ENCODE measurements at places on chromosomes 11 and 22.

DNA sequence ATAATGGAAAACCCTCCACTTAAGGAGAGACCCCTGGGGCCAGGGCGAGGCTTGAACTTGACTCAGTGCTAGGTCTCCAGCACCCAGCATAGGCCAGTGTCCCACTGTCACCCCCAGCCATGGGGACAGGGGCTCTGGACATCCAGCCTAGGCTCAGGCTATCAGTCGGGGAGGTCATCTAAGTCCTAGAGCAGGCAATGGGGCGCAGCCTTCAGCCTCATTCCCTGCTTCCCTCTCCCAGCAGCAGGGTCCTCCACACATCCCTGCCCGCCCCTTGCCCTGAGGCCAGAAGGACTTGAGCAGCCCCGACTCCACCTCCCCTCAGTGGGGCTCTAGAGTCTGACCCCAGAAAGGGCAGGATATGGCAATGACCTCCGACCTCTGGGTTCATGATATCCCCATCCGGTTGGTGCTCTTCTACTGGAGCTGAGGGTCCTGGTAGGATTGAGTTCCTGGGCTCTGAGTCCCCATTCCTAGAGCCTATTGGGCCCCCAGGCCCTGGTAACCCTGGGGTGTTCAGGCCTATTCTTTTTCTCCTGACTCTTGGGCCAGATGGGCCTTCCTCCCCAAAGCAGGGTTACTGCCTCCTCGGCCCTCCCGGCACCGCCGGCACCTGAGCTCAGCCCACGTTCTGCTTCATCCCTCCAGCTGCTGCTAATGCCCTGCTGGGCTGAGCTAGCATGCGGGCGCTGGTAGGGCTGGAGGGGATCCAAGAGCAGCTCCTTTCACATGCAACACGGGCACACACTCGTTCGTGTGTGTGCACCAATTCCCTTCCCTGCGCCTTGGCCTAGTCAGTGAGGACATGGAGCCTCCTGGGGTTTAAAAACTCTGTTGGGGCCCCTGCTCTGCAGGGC is 4.4 kb downstream of the CST6 start:
- no peak for DNase-seq

- no peak for DNase-seq
Observed at GRCh38 chr22:45491841-45492240, 10.8 kb upstream of the FBLN1 start.

DNA sequence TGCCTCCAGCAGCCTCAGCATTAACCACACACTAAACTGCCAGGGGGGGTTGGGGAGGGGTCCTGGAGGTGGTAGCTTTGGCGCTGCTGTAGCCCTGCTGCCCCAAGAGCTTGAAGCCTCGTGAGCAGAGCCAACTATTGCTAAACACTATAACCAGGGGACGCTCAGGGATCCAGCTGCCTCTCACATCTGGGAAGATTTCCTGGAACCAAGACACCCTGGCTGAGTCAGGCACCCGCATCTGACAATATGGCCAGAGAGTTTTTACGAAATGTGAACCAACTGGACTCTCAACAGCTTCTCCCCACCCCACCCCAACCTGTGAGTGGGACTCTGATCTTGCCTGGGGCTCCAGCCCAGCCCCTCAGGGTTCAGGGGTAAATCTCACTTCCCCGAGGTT is 14.3 kb downstream of the C1QTNF6 start:
- DNase-seq = no peak

DNA sequence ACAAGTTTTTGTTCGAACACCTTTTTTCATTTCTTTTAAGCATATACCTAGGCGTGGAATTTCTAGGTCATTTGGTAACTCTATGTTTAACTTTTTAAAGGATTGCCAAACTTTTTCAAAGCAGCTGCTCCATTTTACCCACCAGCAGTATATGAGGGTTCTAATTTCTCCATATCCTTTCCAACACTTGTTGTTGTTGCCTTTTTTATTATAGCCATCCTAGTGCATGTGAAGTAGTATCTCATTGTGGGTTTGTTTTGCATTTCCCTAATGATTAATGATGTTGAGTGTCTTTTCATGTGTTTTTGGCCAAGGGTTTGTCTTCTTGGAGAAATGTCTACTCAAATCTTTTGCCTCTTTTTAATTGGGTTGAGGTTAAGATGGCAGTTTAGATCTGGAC is 24.5 kb downstream of the CSTPP1 start:
- DNase-seq = no peak

DNA sequence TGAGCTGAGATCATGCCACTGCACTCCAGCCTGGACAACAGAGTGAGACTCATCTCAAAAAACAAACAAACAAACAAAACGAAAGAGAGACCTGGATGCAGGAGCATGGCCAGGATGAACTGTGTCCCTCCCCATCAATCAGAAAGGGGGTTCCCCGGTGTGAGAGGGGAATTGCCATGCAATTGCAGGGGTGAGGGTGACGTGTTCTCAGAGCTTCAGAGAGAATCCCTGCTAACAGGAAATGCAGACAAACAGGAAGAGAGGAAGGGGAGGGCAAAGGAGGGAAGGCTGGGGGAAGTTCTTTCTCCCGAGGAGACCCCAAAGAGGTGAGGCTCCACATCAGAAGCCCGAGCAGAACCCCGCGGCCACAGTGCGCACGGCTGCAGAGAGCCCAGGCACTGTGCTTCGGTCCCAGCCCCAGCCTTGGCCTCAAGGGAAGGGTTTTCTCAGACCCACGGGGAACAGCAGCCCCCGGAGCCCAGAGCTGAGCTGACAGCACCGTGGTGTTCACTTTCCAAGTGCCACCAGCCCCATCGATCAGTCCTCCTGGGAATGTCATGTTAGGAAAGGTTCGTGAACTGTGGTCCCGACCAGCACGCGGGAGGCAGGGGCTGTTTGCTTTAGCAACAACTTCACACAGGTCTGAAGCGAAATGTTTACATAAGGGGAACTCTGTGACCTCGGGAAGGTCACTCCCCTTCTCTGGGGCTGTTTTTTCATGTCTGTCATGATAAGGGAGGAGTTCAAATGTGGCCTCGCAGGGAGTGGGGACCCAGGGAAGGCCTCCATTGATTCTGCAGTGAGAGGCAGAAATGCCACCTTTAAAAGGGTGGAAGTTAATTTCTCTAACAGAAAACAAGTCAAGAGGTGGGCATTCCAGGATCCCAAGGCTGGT is 108.0 kb upstream of the ANO1 start:
- no peak for DNase-seq

- DNase-seq = no peak
Observed at GRCh38 chr11:76604081-76604625, 66.4 kb downstream of the LRRC32 start.

- no peak for DNase-seq
Observed at GRCh38 chr11:76859708-76860227, 950 bp upstream of the ACER3 start.

DNA sequence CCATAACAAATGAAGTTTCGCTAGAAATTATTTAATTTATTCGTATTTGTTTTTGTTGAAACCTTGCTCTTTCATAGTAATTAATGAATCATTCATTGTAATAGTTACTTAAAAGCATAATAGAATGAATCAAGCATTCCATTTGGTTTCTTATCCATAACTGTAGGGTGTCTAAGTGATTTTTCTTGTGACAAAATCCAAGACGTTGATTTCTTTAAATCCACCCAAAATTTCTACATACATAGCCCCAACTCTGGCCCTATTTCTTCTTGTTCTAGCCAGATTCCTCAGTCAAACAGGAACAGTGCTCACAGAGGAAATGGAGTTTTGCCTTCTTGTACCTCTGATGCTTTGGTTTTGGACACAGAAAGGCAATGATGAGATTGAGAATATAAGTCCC is 25.5 kb downstream of the UBASH3B start:
- DNase-seq = no peak

- no peak for DNase-seq
Observed at GRCh38 chr11:120052196-120052775, 85.6 kb downstream of the TRIM29 start.

GRCh38 chr11:31767685-31768084 is 43.4 kb downstream of the PAX6 start:
- DNase-seq = no peak

DNA sequence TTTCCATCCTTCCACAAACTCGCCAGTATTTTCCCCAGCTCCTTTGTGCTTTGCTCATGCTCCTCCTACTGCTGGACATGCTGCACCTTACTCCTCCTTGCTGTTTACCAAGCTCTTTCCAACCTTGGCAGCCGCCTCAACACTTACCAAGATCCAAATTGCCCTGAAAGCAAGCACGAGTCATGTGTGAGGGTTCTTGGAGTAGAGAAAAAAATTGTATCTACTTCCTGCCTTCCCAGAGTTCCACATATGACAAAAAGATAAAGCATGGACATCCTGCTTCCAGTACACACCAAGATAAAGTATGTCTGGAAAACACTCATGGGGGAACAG is 767.5 kb downstream of the NTM start:
- DNase-seq = no peak

DNA sequence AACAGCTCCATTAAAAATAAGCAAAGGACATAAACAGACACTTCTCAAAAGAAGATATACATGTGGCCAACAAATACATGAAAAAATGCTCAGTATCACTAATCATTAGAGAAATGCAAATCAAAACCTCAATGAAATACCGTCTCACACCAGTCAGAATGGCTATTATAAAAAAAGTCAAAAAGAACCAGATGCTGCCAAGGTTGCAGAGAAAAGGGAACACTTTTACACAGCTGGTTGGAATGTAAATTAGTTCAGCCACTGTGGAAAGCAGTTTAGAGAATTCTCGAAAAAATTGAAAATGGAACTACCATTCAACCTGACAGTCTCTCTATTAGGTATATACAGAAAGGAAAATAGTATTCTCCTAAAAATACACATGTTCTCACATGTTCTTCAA is 102.4 kb upstream of the FIBIN start:
- DNase-seq = no peak

DNA sequence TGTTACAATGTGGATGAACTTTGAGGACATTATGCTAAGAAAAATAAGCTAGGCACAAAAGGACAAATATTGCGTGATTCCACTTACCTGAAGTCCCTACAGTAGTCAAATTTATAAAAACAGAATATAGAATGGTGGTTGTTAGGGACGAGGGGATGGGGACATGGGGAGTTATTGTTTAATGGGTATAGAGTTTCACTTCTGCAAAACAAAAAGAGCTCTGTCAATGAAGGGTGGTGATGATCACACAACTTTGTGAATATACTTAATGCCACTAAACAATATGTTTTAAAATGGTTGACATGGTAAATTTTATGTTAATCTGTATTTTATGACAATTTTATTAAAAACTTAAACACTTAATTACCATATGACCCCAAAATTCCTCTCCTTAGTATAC is 26.1 kb downstream of the INTS4 start:
- DNase-seq = no peak

DNA sequence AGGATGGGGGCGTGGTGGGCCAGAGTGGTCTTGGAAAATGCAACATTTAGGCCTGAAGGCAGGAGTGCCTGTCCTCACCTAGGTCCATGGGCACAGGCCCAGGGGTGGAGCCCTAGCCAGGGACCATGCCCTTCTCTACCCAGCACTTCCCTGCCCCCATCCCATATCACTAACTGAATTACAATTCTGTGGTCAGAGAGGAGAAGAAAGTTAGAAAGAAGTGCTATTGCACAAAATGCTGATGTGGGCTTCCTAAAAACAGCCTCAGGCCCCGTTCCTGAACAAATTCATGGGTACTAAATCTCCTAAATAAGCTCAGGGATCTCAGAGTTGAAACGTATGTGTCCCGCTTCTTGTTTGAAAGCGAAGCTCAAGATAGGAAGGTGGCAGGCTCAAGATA is 3.5 kb upstream of the ASRGL1 start:
- DNase-seq = no peak

- no peak for DNase-seq
Observed at GRCh38 chr22:27114186-27114585, 456.8 kb downstream of the MIAT start.

DNA sequence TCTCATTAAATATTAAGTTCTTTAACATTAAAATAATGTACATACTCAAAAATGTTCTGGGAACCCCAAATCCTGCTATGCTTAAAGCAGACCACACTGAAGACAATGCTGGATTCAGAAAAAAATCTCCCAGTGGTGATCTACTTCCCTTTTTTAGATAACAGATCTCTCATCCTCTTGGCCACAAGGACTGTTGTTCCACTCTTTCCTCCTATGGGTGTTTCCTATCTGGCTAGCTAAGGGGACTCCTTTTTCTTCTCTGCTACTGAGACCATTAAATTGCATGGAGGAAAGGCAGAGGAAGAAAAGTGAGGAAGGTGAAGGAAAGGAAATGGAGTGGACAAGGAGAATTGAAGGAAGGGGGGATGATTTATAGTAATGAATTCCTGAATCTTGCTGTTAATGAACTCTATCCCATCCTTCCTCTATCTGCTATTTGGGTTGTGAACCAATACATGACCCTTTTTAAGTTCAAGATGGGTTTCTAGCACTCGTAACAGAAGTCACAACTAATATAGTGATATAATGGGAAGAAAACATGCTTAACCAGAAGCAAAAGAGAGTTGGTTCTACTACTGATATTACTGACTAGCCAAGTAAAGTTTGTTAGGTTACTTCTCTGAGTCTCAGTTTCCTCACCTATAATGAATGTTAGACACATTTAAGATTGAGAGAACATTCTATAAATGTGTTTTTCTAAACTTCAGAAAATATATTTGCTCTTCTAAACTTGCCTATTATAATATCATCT is 53.2 kb downstream of the PIK3C2A start:
- DNase-seq = no peak

DNA sequence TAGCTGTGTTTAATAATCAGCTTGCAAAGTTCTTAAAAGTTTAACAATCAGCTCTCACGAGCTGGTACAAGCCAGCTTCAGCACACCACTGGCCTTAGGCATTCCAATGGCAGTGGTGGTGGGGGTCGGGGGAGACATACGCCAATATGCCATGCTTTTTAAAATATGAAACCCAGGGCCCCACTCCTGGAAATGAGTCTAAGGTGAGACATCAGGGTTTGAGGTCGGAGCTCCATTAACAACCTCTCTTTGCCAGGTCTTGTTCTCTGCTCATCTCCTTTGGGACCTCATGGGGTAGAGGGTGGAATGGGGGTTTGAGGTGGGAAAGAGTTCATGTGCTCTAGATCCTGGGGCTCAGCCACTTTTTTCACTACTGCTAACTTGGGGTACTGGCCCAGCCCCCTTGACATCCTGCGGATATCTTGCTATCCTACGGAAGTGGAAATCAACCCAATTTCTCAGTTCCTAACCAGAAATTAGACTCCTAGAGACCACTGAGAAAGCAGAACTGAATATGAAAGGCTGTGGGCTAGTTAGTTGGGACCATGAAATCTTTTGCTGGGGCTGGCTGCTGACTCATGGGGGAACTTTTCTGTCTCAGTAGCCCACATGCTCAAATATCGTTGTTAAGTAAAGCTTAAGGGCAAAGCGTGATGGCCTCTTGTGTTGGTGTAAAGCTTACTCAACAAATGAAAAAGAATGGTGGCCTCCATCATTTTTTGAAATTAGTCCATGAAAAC is 90.1 kb downstream of the PDHX start:
- DNase-seq = no peak

DNA sequence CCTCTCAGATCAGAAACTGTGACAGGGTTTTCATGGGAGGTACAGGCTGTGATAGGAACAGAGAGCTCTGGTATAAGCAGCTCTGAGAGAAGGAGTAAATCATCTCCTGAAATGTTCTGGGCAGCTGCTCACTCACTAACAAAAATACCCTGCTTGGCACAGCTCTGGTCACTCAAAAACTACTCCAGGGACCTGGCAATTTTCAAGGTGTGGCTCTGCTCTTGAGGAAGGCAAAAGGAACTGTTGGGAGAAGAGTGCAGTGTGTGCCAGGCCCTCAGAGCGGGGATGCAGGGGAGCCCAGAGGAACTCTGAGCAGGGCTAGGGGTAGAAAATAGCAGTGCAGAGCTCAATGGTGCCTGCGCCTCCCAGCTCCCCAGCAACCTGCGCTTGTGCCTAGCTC is 180.5 kb upstream of the ZBED5 start:
- no peak for DNase-seq

- no peak for DNase-seq
Observed at GRCh38 chr22:47738472-47739013, 976.1 kb downstream of the TBC1D22A start.

Measured in kidney glomerular epithelial cell (primary cell).